ENCODE measurements at places on chromosomes 16 and 17. TPM values are rescaled to one million over a fixed set of nuclear protein-coding genes. Genes with fewer than 3 reads are reported as not detected.

The CD300LB gene
- 0.24 TPM for total RNA-seq

The FOXC2 gene
- total RNA-seq = 0.36 TPM

The GOSR2 gene
- total RNA-seq = 63.8 TPM

The CNTD1 gene
- not detected for total RNA-seq

The MEIOC gene
- not detected for total RNA-seq

The PRAC2 gene
- not detected for total RNA-seq

GRCh38 chr16:2075631-2076030 is 27.8 kb downstream of the TSC2 start:
- no peak for DNase-seq
- no peak overlapping the region for H3K27ac ChIP-seq
- no peaks in the 10 kb centered on the region for H3K4me1 ChIP-seq
- H3K27me3 ChIP-seq = no peaks in the 10 kb centered on the region
- H3K36me3 ChIP-seq = no peaks in the 10 kb centered on the region

DNA sequence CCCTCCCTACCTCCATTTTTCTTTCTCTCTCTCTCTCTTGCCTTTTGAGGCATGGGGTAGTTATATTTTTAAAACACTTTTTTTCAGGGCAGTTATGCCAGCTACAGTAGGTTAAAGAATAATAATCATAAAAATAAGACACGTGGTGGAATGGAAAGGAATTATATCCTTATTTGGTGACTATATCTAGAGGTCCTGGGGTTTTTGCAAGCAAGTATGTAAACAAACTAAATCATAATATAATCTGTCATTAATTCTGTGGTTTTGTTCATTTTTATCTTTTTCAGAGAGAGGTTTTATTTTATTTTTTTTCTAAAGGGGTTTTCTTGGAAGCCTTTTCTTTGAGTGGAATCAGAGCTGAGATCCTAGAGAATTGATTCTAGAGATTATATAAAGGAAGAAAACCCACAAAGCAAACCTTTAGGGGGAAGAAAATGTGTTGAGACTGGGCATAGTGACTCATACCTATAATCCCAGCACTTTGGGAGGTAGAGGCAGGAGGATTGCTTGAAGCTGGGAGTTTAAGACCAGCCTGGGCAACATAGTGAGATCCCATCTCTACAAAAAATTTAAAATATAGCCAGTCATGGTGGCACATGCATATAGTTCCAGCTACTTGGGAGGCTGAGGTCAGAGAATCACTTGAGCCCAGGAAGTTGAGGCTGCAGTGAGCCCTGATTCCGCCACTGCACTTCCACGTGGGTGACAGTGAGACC is 53.2 kb downstream of the NQO1 start:
- no peak for DNase-seq
- no peak overlapping the region for H3K4me3 ChIP-seq
- H3K4me1 ChIP-seq = peaks cover 3% of the 10 kb centered on the region
- H3K36me3 ChIP-seq = no peaks in the 10 kb centered on the region
- H3K27me3 ChIP-seq = no peaks in the 10 kb centered on the region
- H3K27ac ChIP-seq = no peak overlapping the region

DNA sequence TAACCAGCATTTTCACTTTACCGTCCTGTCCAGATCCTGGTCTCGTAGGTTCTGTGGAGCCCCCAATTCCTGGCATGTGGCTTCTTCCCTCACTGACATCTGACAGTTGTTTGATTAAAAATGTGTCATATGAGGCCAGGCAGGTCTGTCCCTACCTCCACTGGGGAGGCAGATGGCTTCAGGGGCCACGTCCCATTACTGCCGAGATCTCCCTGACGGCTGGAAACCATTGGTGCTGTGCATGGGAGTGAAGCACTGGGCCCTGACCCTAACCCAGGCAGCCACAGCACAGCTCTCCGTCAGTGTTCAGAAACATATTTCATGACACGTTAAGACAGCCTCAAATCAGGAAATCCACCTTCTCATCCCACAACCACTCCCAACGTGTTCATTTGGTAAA is 77.5 kb downstream of the GNAO1 start:
- no peak overlapping the region for H3K27ac ChIP-seq
- H3K36me3 ChIP-seq = no peaks in the 10 kb centered on the region
- peaks cover 2% of the 10 kb centered on the region for H3K4me1 ChIP-seq
- DNase-seq = no peak
- no peak overlapping the region for H3K4me3 ChIP-seq
- no peaks in the 10 kb centered on the region for H3K27me3 ChIP-seq

- DNase-seq = peak; percentile 76
- H3K27ac ChIP-seq = peak overlapping the region; percentile 39
- H3K36me3 ChIP-seq = no peaks in the 10 kb centered on the region
- H3K4me3 ChIP-seq = peak overlapping the region; percentile 47
- peaks cover 7% of the 10 kb centered on the region for H3K4me1 ChIP-seq
- peaks cover 6% of the 10 kb centered on the region for H3K27me3 ChIP-seq
Measured at GRCh38 chr16:2467528-2468232, 3.4 kb upstream of the NTN3 start.

GRCh38 chr16:87101903-87102302 is 215.3 kb downstream of the C16orf95 start:
- H3K27me3 ChIP-seq = no peaks in the 10 kb centered on the region
- H3K27ac ChIP-seq = no peak overlapping the region
- no peaks in the 10 kb centered on the region for H3K4me1 ChIP-seq
- no peaks in the 10 kb centered on the region for H3K36me3 ChIP-seq
- no peak overlapping the region for H3K4me3 ChIP-seq

DNA sequence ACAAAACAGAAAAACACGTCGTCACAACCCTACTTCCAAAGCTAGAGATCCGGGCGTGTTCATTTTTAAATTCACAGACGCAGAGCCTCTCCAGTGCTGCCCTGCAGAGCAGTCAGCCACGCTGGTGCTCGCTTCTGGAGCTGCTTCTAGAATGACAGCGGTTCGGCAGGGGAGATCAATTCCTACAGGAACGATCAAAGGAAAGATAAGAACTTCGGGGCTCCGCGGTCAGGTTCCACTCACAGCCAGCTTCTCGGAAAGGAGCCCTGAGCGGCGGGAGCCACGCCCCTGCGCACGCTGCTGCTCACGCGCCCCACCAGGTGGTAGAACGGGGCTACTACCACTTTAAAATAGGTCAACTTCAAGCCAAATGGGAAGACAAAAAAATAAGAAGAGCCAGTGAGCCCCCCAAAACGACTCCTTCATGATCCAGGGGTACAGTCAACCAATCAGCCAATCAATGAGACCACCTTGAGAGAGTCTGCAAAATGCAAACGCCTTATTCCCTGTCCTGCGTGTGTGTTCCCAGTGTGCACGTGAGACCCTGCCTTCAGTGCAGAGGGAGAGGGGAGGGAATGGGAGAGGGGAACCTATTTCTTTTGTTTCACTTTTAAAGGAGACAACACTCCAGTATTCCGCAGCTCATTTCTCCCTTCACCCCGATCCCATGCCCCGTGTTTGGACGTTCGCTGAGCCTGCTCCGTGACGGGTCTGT is 209.7 kb downstream of the RBFOX3 start:
- H3K36me3 ChIP-seq = no peaks in the 10 kb centered on the region
- no peaks in the 10 kb centered on the region for H3K27me3 ChIP-seq
- H3K4me1 ChIP-seq = no peaks in the 10 kb centered on the region

- no peak overlapping the region for H3K4me3 ChIP-seq
- no peaks in the 10 kb centered on the region for H3K36me3 ChIP-seq
- H3K27me3 ChIP-seq = no peaks in the 10 kb centered on the region
- no peaks in the 10 kb centered on the region for H3K4me1 ChIP-seq
Measured at GRCh38 chr16:59440-60059, 5.9 kb downstream of the SNRNP25 start.

- no peaks in the 10 kb centered on the region for H3K36me3 ChIP-seq
- no peak for DNase-seq
- no peaks in the 10 kb centered on the region for H3K4me1 ChIP-seq
- H3K27me3 ChIP-seq = no peaks in the 10 kb centered on the region
- no peak overlapping the region for H3K27ac ChIP-seq
- H3K4me3 ChIP-seq = no peak overlapping the region
Measured at GRCh38 chr16:10888320-10888937, 11.4 kb downstream of the CIITA start.

GRCh38 chr16:48602356-48603014 is 7.5 kb downstream of the N4BP1 start:
- H3K27ac ChIP-seq = no peak overlapping the region
- DNase-seq = no peak
- peaks cover 29% of the 10 kb centered on the region for H3K4me1 ChIP-seq
- H3K4me3 ChIP-seq = no peak overlapping the region
- no peaks in the 10 kb centered on the region for H3K27me3 ChIP-seq
- H3K36me3 ChIP-seq = no peaks in the 10 kb centered on the region

DNA sequence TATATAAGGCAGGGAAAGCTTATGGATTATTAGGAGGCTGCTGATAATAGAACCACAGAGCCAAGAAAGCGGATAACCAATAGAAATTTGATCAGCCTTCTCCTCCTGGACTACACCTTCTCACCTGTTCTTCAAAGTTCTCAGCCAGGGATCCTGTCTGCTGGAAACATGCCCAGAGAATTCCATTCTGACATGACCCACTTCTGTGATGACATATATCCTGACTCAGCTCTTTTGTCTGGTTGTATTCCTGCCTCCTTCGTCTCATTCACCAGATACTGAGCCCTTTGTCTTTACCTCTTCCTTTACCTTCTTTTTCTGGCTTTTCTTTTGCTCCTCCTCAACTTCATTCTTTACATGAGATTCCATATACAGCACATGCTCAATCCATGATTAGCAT is 576.1 kb downstream of the CDH11 start:
- no peak overlapping the region for H3K27ac ChIP-seq
- H3K4me1 ChIP-seq = no peaks in the 10 kb centered on the region
- H3K27me3 ChIP-seq = no peaks in the 10 kb centered on the region
- no peak for DNase-seq
- H3K4me3 ChIP-seq = no peak overlapping the region

DNA sequence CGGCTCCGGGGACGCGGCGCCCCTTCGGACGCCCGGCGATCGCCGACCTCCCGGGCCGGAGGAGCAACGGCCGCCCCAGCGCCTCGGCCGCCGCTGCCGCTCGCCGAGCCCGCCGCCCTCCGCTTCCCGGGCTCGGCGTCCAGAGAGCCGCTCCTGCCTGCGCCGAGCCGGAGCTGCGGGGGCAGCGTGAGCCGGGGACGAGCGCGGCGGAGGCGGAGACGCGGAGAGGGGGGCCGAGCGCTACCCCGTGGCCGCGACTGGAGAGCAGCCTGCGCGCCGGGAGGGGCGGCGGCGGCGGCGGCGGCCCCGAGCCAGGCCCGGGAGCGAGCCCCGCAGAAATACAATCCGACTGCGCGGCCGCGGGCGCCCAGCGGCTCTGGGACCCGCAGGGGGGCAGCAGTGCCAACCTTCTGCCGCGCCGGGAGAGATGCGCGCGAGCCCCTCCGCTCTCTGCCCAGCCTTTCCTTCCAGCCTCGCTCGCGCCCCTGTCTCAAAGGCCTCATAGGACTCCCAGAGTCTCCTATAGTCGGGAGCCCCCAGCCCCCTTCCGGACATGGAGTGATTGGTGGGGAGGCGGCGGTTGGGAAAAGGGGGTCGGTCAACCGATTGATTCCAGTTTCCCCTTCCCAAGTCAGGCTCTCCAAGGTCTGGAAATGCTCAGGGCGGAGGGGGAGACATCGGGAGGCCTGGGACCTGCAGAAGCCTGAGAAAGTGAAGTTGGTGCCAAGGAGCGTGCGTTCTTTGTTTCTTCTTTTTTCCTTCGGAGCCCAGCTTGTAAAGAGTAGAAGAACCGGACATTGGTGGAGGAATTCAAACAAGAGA is 1.0 kb upstream of the SDK2 start:
- peak overlapping the region; percentile 27 for H3K4me3 ChIP-seq
- H3K36me3 ChIP-seq = no peaks in the 10 kb centered on the region
- no peaks in the 10 kb centered on the region for H3K4me1 ChIP-seq
- H3K27ac ChIP-seq = no peak overlapping the region
- DNase-seq = peak; percentile 73

DNA sequence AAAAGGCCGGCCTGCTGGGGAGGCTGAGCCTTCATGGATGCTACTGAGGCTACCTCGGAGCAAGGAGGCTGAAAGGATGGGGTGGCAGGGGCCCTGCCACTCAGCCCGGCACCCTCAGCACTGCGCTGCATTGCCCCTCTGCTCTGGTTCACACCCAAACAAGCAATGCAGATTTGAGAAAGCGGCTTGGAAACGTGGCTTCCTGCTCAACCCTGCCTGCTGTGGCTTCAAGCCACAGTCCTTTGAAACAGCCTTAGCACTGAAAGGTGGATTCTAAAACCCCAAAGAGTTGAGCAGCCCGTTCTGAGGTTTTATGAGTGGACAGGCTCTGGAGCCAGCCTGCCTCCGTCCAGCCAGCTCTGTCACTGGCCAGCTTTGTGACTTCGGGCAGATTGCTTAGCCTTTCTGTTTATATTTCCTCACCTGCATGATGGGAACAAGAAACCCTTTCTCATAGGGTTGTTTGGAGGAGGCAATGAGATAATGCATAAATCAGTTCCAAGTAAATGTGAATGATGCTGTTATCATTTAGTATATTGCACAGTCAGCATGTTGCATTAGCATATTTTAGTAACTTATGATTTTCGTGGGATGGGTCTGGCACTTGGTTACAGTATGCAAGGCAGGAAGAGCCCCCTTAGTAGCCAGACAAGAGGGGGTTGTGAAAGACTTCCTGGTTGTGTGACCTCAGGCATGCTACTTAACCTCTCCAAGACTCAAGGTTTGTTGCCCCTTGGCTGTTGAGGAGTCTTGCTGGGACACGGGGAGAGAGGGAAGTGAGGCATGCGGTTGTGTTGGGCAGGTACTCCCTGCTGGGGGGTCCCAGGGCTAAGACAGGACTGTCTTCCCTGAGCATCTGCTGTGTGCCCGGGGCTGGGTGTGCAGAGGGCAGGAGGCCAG is 23.6 kb downstream of the CRISPLD2 start:
- H3K36me3 ChIP-seq = no peaks in the 10 kb centered on the region
- no peaks in the 10 kb centered on the region for H3K27me3 ChIP-seq
- no peak overlapping the region for H3K27ac ChIP-seq

DNA sequence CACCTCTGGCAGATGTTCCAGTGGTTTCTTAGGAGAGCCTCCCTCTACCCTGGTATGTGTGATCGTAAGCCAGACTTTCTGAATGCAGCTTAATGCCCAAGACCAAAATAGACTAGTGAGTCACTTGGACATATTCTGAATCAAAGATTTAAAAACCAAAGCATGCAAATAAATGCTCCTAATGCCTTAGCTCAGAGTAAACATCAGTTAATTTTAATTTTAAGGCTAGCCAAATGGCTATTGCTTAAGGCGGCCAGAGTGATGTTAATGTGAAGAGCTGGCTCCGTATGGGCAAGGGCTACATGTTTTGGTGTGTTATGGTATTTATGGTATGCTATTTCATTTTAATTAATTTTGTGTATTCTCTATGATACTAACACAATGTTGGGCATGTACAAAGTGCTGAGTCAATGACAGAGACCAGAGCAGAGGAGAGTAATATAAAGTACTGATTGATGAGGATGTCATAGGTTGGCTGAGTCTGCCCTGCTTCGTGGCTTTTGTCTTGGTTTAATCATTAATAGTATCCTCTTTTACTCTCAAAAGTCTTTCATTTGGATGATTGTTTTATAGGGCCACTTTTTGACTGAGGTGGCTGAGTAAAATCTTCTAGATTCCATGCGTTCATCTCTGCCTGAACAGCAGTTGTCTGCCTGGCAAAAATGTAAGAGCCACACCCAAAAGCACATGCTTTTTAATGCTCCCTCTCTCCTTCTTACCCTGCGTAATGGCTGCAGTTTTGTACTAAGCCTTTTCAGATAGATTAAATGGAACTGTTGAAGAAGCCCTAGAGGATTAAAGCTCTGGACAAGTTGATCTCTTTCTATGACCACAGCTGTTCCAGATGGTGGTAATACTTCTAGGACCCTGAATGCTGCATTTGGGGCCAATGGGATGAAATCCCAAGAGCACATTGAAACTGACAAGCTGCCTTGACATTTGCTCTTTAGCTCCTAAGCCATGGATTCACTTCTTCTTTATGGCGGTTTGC is 59.6 kb downstream of the MAP2K6 start:
- no peaks in the 10 kb centered on the region for H3K36me3 ChIP-seq
- H3K4me3 ChIP-seq = no peak overlapping the region
- no peaks in the 10 kb centered on the region for H3K27me3 ChIP-seq
- H3K27ac ChIP-seq = no peak overlapping the region
- DNase-seq = no peak
- no peaks in the 10 kb centered on the region for H3K4me1 ChIP-seq

All from ovary (tissue), 10 donors.